ENCODE measurements at places on chromosomes 16 and 17.
A peak's percentile ranks its signal among the peaks of the same experiment; 100 is the strongest.

GRCh38 chr17:50354776-50355175 lies 8.8 kb downstream of the XYLT2 start:
- DNase-seq, result no peak

GRCh38 chr17:58809564-58809936 lies 53.9 kb downstream of the PPM1E start:
- no peak for DNase-seq

DNA sequence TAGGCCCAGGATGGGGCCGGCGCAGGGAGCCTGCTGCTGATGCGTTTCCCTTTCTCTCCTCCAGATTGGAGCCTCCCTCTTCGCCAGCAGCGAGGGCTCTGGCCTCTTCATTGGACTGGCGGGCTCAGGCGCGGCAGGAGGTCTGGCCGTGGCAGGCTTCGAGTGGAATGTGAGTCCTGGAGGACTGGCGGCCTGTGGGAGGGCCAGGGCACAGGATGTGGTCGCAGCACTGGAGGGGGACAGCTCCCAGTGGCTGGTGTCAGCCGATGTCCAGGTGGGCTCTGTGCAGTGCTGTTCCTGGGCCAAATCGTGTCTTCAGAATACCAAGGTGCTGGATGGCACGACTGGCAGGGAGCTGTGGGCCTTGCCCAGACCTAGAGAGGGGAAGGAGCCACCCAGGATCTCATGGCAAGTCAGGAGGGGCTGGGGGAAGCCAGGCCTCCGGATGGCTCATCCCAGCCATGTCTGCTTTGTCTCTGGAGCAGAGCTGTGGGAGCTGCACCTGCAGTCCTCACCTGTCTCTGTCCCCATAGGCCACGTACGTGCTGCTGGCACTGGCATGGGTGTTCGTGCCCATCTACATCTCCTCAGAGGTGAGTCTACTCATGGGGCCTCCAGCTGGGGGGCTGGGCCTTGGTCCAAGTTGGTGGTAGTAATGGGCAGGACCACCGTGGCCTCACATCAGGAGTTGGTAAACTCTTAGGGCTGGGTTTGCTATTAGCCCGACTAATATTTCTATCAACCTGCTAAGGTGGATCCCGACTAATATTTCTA lies 7.3 kb downstream of the SLC5A10 start:
- no peak for DNase-seq

DNA sequence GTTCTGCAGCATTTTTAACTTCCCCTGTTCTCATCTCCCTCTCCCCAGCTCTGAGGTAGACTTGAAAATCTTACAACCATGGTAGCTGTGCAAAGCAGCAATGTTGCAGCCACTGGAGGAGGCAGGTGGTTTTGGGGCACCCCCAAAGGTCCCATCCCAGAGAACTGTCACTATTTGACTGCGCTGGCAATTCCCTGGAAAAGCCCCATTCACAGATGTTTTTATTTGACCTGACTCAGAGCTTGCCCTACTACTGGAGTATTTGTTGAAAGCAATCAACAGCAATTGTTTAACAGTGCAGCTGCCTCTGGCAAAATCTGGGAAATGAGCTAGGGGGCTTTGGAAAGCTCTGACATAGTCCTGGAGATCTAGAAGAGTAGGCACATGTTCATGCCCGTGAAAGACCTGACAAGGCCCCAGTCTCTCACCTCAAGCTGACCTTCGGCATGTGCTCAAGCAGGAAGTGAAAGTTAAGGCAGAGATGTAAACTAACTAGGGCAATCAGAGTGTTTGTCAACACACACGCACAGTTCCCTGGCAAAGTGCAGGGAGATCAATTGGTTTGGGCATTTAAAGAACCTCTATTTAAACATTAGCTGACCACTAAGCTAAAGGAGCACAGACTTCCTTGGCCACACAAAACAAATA lies 19.7 kb upstream of the PIK3R5 start:
- DNase-seq, result no peak

DNA sequence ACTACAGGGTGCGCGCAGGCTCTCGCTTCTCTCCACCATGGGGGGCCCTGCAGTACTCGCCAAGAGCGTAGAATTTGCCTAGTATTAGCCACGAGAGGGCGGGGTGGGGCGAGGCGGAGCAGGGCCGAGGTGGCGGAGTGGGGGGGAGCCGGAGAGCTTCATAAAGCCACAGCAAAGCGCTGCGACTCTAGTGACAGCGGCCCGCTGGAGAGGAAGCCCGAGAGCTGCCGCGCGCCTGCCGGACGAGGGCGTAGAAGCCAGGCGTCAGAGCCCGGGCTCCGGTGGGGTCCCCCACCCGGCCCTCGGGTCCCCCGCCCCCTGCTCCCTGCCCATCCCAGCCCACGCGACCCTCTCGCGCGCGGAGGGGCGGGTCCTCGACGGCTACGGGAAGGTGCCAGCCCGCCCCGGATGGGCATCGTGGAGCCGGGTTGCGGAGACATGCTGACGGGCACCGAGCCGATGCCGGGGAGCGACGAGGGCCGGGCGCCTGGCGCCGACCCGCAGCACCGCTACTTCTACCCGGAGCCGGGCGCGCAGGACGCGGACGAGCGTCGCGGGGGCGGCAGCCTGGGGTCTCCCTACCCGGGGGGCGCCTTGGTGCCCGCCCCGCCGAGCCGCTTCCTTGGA lies at the start of gene TBX21:
TBX21 (plus strand) TSS at position 190 of the 627 bp plus-strand sequence; CDS start at position 409, 219 bp downstream.
- DNase-seq, result peak; percentile 72

- DNase-seq, result no peak
Measured at GRCh38 chr17:46726206-46726605, 92.3 kb downstream of the WNT3 start.

DNA sequence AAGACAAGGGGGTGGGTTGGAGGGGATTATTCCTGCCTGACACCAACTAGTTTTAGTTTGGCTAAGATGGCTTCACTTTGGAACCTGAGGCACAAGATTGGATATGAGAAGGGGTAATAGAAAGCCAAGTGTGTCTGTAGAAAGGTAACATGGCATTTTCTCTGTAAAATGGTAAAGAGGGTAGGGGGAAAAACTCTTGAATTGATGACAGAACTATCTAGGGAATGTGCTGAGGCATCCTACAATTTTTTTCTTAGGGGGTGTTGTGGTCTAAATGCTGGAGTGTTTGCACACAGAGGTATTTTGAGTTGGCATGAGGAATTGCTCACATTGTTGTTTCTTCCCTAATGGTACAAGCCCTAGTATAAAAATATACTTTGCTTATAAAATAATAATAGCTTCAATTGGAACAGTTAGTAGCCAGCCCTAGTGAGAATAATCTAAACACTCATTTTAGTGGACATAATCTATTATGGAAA lies 25.8 kb downstream of the YPEL2 start:
- no peak for DNase-seq

DNA sequence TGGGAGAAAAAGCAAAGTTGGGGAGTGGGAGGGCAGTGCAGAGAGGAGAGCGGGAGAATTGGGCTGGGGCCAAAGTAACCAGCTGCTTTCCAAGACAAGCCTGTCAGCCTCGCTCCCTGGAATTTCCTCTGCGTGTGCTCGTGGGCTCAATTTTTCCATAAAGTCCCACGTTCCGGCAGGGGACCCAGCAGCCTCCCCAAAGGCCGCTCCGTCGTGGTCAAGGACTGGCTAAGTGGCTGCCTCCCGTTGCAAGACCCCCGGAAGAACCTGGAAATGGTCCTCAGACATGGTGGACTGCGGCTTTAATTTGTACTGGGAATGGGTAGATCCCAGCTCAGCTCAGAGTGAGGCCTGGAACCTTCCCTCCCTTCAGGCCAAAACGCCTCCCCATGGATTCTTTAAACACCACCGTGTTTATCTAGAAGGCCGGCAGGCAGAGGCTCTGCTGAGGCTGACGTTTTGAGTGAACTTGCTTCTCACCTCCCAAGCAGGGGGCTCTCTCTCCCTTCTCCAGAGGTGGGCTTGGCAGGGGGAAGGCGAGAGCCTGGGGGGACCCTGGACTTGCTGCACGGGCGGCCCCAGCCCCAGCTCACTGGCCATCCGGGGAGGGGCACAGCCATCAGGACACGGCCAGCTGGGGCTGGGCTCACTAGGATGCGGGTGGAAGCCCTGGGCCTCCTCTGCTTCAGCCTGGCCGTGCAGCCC lies 190.0 kb downstream of the C16orf95 start:
- no peak for DNase-seq

GRCh38 chr17:59513934-59514841 lies 51.2 kb upstream of the DHX40 start:
- DNase-seq, result no peak

- DNase-seq, result no peak
Measured at GRCh38 chr17:56185491-56186221, 32.4 kb downstream of the ANKFN1 start.

DNA sequence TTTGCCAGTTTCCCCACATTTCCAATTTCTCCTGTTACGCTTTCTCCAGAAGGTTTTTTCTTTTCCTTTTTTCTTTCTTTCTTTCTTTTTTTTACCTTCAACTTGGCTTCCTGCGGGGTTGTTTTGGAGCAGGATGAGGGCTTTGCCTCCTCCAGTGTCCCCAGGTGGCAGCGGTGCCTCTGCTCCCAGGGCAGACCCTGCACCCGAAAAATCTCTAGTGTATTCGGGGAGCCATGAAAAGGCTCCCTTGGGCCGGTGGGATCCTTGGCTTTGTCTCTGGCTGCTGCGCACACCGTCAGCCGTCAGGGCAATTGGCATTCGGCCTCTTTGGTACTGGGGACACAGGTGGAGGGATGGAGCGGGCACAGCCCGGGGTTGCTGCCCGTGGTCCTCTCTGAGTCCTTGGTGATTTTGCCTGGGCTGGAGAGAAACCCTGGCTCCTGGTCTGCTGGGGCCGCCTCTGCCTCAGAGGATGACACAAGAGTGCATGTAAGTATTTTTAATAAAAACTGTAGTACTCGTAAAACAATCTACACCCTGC lies 846 bp downstream of the ITGB3 start:
- DNase-seq, result no peak

GRCh38 chr16:11901091-11901490 lies 14.7 kb downstream of the GSPT1 start:
- DNase-seq, result no peak

DNA sequence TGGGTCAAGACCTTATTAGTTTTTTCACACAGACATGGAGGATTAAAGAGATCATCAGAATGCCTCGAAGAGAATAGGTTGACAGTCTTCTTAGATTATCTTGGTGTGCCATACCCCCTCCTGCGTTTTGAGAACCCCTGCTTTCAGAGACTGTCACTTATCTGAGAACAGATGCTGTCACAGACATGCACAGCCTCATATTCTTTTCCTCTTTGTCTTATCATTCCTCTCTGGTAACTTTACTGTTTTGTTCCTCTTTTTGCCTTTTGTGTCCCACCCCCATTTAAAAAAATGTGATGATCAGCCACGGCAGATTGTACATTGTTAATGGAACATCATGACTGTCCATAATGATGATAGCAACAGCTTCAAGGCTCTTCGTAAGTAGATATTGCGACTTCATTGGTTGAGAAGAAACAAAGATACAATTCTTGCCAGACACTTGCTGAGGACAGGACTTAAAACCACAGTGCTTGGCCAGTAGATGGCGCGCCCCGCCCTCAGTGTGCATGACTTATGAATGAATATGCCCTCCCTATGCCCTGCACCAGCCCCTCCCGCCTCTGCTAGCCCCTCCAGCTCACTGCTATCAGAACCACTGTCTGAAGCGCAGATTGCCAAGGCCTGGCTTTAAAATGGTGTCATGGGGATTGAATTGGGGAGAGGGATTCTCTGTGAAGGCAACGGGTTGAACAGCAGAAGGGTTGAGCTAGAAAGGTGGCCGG lies 2.6 kb upstream of the PITPNC1 start:
- DNase-seq, result peak; percentile 37

DNA sequence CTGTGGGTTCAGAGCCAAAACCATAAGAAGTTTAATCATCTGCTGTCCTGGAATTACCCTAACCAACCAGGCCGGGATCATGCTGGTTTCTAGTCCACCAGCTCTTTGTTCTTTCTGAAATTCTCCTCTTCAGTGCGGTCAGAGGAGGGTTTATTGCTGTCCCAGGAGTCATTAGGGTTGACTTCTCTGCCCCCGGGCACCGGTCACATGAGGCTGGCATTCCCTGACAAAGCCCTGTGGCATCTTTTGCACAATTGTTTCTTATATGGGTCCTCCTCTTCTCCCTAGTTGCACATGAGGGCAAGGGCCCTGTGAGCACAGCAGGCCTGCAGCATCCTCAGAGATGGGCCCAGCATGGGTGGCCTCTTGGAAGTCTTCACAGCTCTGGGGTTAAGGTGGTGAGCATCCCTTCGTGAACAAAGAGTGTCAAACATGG lies 243.9 kb downstream of the IRF8 start:
- no peak for DNase-seq

- no peak for DNase-seq
Measured at GRCh38 chr17:79699386-79700036, 31.2 kb upstream of the ENPP7 start.

DNA sequence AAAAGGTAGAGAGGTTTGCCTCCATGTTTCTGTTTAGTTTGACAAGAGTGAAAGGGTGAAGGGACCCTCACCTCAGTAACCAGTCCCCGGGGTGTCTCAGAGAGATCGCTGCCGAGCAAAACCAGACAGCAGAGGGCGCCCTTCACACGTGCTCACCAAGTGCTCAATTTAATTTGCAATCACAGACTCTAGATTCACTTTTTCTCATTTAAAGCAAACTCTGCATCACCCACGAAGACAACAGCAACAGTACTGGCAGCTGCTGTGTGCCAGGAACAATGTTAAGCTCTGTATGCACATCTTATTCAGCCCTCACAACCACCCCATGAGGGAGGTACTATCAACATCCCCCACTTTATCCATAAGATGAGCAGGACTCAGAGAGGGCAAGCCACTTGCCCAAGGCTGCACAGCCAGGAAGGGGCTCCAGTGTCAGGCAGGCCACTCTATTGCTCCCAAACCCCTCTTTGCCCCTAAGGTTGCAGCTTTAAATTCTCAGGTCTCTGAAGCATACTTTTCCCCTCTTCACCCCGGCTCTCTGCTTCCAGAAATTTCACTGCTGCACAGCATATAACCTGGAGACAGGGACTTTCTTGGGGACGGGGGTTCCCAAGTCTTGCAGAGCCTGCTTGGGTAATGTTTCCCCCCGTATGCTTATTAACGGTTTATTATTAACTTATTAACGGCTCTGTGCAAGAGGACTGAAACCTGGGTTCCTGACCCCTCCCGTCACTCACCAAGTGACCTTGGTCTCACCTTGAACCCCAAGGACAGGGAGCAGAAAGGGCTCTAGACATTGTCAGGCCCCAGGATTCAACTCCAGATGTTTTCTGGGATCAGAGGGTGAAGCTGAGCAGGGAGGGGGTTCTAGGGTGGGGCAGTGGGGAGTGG lies 70.9 kb downstream of the CNGB1 start:
- peak; percentile 34 for DNase-seq

DNA sequence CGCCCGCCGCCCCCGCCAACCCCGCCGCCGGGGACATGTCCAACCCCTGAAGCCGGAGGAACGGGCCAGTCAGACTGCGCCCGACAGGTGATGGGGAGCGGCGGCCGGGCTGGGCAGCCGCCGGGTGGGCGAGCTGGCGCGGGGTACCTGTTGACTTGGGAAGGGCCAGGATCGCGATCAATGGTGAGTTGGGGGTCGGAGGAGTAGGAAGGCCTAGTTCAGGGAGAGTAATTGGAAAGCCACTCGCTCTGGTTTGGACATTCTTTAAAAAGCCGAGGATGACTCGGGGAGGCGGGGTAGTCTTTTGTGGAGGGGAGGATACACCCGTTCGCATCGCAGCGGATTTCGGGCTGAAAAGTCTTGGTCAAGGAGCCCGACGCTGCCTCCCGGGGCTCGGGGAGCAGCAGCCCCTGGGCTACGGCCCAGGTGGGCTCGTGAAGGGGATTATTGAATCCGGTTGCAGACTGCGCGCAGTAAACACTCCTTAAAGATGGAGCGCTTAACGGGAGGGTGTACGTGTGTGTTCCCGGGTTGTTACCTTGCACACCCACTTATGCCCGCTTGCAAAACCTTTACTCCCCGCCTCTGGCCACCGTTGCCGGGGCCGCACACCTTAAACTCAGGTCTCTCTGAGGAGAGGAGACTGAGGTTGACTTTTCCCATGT lies 123.8 kb downstream of the GOSR1 start:
- DNase-seq, result no peak
